ENCODE measurements at places on chromosomes 16 and 17.

GRCh38 chr17:70049801-70050591, 25.0 kb upstream of the KCNJ16 start:
- DNase-seq = no peak

DNA sequence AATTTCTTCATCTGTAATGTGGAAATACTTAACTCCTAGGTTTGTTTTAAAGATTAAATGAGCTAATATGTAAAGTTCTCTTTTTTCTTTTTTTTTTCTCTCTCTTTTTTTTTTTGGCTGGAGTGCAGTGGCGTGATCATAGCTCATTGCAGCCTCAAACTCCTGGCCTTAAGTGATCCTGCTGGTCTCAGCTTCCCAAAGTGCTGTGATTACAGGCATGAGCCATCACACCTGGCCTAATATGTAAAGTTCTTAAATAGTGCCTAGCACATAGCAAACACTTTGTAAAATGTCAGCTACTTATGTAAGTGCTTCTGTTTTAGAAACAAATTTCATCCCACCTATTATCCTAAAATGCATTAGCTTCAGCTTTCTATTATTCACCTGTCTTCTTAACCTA, 40.0 kb downstream of the TMC6 start:
- DNase-seq = no peak

DNA sequence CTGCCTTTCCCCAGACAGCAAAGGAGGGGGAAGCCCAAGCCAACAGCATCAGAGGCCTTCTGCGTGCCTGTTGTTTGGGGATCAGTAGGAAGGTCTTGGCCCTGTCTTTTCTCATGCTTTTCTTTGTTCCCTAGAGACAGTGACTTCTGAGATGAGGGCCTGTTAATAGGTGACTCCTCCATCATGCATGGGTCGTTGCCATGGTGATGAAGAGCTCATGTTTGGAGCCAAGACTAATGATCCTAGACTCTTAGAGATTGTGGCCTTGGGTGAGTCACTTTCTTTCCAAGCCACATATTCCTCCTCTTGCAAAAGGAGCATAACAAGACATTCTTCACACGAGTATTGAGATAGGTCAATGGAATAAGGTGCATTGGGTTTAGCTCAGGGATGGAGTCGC, 201.1 kb upstream of the ASIC2 start:
- no peak for DNase-seq

- DNase-seq = no peak
Measured at GRCh38 chr16:2990891-2991290, 10.6 kb upstream of the PKMYT1 start.

- no peak for DNase-seq
Measured at GRCh38 chr16:11308493-11309283, 27.6 kb upstream of the PRM1 start.

GRCh38 chr17:62819511-62820221, 11.6 kb upstream of the MARCHF10 start:
- no peak for DNase-seq

GRCh38 chr16:4412854-4413253, 3.5 kb downstream of the CORO7 start:
- no peak for DNase-seq

DNA sequence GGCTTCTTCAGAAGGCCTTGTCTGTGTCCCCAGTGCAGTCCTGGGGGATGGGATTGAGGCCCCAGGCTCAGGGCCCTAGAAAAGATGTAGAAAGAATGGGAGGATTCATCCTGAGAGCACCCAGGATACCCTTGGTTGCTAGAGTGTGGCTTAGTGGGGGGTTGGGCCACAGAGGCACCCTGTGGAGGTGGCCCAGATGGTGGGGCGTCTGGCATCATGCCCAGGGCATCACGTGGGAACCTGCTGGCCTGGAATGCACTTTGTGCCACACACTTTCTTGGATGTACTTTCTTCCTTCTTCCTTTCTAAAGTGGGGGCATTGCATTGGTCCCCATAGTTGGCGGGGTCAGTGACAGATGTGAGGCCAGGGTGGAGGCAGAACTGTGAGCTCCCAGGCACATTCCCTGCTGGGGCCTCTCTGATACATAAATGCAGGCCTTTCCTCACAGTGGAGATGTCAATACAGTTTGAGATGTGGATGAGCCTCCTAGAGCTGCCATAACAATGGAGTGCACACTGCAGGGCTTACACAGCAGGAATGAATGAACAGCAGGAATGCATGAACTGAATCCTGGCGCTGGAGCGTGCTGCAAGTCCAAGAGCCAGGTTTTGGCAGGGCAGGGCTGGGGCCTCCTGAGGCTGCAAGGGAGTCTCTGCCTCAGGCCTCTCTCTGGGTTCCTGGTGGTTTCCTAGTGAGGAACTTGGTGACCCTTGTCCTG, 43.3 kb downstream of the MGAT5B start:
- no peak for DNase-seq

GRCh38 chr16:7343243-7343642, 10.6 kb downstream of the RBFOX1 start:
- DNase-seq = no peak

- no peak for DNase-seq
Measured at GRCh38 chr17:62867303-62867702, 59.2 kb upstream of the MARCHF10 start.

DNA sequence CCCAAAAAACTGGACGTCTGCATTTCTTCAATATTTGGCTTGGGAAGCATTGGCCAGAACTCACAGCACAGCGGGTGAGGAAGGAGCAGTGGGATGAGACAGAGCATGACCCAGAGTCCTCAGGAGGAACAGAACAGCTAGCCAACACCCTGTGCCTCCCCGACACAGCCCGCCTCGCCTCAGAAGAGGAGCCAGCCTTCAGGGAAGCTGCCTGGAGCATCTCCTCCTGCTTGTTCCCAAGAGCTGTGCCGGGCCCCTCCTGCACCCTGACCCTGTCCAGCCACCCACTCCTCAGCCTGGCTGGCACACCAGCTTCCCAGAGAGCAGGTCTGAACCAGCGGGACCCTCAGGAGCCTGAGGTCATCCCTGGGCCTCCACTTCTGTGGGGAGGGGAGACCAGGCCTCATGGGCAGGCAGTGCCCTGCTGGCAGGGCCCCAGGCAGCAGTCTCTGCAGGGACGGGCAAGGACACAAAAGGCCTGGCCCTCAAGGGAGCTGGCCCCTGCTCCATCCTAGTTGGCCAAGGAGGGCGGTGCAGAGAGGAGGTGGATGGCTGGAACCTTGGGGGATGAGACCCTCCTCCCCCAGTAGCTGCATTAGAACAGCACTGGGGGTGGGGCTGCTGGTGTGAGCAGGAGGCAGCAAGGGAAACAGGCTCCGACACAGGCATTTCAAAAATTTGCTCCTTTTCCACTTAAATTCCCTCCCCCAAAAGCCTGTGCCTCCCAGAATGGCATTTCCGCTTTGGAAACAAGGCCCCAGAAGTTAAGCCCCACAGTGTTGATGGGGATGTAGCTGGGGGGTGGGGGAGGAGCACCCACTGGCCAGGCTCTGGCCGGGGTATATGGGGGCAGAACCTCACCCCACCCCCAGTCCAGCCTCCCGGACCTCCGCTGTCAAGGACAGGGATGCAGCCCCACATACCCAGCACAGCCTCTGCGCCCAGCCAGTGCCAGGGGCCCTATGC, 1.8 kb upstream of the BCAR1 start:
- DNase-seq = no peak

DNA sequence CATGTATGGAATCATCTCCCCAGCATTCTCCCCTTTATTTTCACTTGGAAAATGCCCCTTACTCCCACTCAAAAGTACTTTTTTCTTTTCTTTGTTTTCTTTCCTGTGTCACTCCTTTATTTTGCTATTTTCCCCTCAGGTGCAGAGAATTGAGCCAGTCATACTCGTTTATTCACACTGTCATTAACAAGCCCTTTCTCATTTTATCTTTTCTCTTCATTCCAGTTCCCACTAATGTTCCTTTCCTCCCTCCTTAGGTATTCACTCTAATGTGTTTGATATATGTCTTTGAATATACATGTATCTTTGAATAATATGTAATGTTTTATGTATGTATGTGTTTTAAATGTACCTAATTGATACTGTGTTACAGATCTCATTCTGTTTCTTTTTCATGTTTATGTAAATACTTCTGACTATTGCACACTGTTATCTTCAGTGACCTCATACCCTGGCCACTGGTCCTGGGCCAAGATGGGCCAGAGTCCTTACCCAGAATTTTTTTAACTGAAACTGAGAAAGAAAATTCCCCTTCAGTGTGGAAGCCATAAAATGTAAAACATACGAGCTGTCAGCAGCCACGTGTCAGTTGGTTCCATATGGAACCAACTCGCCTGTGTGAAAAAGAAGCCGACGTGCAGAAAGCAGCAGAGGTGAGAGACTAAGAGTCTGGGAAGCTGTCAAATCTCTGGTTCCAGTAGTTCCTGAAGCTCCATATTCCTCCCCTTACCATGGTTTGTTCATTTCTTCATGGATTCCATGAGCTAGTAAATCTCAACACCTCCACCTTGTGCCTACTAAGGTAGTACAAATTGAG, 5.8 kb downstream of the SRR start:
- DNase-seq = no peak

DNA sequence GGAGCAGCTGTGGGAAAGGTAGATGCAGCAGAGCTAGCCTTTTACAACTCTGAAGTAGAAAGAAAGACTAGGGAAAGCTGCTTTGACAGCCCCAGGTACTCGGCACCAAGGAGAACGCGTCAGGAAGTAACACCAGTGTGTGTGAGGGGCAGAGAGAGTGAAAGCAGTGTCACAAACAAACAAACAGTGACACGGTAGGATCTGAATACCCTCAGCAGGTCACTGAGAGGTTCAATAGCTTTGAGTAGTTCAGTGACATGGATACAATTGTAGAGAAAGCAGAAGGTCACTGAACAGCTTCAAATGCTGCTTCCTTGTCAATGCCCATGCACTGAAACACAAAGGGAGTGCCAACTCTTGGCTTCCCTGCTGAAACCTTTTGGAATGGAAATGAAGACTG, 150.3 kb upstream of the C17orf78 start:
- DNase-seq = no peak

DNA sequence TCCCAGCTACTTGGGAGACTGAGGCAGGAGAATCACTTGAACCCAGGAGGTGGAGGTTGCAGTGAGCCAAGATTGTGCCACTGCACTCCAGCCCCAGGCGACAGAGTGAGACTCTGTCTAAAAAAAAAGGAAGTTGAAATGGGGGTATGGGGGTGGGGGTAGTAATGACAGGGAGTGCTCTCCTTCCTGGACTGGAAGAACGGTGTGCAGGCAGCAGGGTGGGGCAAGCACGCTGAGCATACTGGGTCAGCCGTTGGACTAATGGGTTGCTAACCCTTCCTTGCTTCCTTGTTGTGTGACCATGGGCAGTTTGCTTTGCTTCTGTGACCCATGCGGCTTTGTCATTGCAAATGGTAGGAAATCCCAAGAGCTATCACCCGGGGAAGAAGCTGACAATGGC, 16.5 kb downstream of the KATNIP start:
- no peak for DNase-seq

GRCh38 chr17:81831957-81832607, 1.0 kb downstream of the MCRIP1 start:
- peak; percentile 37 for DNase-seq

DNA sequence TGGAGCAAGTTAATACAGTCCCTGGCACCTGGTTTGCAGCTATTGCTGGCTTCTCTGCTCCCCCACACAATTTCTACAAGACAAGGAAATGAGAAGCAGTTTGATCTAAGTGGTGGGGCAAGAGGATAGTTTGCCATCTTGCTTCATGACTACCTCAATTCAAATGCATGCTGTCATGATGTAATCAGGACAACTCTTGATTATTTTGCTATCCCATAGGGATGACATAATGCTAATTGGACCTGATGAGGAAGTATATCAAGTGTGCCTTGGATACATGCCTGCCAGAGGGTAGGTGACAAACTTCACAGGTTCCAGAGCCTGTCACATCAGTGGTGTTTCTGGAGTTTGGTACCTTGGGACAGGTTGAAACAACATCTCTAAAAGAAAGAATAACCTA, 40.9 kb downstream of the SLFN5 start:
- no peak for DNase-seq

- no peak for DNase-seq
Measured at GRCh38 chr17:39591958-39592954, 15.5 kb downstream of the NEUROD2 start.

DNA sequence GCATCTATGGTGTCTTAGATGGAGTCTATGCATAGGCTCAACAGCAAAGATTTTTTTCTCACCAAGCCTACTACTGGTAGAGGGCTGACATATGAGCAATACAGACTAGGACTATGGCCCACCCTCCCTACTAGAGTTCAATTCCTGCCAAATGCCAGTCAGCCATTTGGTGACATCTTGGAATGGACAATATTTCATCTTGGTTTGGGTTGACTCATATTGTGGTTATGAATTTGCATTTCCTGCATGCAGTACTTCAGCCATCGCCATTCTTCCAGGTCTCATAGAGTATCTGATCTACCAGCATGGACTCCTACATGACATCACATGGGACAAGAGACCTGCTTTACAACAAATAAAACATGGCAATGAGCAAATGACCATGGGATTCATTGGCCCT, 778.1 kb upstream of the SOX9 start:
- no peak for DNase-seq

DNA sequence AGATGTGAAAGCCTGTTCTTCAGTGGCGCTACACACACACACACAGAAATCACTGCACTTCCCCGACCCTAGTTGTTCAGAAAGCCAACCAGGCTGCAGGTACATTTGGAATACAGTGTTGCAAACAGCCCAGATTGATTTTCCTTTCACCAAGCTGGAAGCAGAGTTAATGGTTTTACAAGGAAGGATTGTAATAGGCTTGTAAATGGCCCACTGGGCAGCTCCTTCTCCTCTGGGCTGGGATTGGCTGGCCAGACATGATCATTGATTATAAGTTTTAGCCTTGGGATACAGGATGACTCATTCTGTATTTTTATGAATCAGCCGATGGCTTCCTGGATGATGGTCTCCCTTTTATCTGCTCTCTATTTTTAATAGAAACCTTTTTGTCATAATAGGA, 2.5 kb downstream of the VAT1L start:
- no peak for DNase-seq

DNA sequence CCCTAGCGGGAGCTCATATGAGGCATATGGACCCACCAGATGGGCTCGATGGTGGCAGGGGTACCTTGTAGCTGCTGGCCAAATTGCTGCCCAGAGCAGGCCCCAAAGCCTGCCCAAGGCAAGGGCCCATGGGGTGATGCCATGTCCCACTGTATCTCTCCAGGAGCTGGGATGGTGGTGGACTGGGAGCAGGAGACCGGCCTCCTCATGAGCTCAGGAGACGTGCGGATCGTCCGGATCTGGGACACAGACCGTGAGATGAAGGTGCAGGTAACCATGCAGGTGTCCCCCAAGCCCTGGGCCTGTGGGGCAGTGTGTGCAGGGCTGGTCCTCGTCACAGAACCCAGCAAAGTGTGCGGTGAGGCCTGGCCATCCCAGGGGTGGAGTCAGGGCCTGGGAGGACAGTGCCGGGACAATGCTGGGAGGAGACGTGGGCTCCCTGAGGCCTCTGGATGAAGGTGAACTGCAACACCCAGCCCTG, 34.1 kb upstream of the CHMP6 start:
- DNase-seq = no peak

GRCh38 chr17:50560931-50561745, 623 bp downstream of the CACNA1G start:
- no peak for DNase-seq
